K562 (cell line): ENCODE measurements at places on chromosomes 6 and 20. TPM values are rescaled to one million over a fixed set of nuclear protein-coding genes. Genes with fewer than 3 reads are reported as not detected.

The MTHFD1L gene
- 61.0 and 61.8 TPM in 2 replicates for polyA plus RNA-seq

The MICB gene
- polyA plus RNA-seq, result 21.5 and 24.0 TPM in 2 replicates

The FILIP1 gene
- 0.03 and 0.04 TPM in 2 replicates for polyA plus RNA-seq

The JPH2 gene
- polyA plus RNA-seq, result not detected in 2 replicates

The MEP1A gene
- polyA plus RNA-seq, result not detected in 2 replicates

The FAM184A gene
- 9.9 and 10.1 TPM in 2 replicates for polyA plus RNA-seq

The PRRT1 gene
- polyA plus RNA-seq, result 2.1 and 2.8 TPM in 2 replicates

The MYCT1 gene
- polyA plus RNA-seq, result 0.28 TPM in 1 of 2 replicates, not detected in the other

The ATP6V1G2 gene
- 0.38 and 0.78 TPM in 2 replicates for polyA plus RNA-seq

The CLVS2 gene
- polyA plus RNA-seq, result 0.03 TPM in 1 of 2 replicates, not detected in the other

The NKX2-4 gene
- not detected in 2 replicates for polyA plus RNA-seq

The ARMH2 gene
- polyA plus RNA-seq, result not detected in 2 replicates

The SLC35D3 gene
- polyA plus RNA-seq, result not detected in 2 replicates

The SEL1L2 gene
- not detected in 2 replicates for polyA plus RNA-seq

The FOXF2 gene
- polyA plus RNA-seq, result not detected in 2 replicates

The ADGRB3 gene
- 1.7 and 1.8 TPM in 2 replicates for polyA plus RNA-seq

The SLC22A2 gene
- not detected in 2 replicates for polyA plus RNA-seq

The MAS1 gene
- not detected in 2 replicates for polyA plus RNA-seq

The PBOV1 gene
- polyA plus RNA-seq, result not detected in 2 replicates

The COL11A2 gene
- polyA plus RNA-seq, result 0.19 and 0.32 TPM in 2 replicates

The RTF2 gene
- polyA plus RNA-seq, result 80.1 and 85.0 TPM in 2 replicates

The NMBR gene
- polyA plus RNA-seq, result not detected in 2 replicates

The LRRN4 gene
- polyA plus RNA-seq, result not detected in 2 replicates

The PRL gene
- not detected in 2 replicates for polyA plus RNA-seq

The GPSM3 gene
- 32.2 and 35.1 TPM in 2 replicates for polyA plus RNA-seq
